Upper lobe of right lung (tissue), 1 donor: ENCODE measurements at places on chromosomes 2 and 18. TPM values are rescaled to one million over a fixed set of nuclear protein-coding genes. Genes with fewer than 3 reads are reported as not detected.

- DNase-seq: no peak
Measured at GRCh38 chr2:183927406-183928325, 670.7 kb upstream of the ZNF804A start.

The TEX44 gene
- total RNA-seq: not detected

The ITPRIPL1 gene
- 1.3 TPM for total RNA-seq

DNA sequence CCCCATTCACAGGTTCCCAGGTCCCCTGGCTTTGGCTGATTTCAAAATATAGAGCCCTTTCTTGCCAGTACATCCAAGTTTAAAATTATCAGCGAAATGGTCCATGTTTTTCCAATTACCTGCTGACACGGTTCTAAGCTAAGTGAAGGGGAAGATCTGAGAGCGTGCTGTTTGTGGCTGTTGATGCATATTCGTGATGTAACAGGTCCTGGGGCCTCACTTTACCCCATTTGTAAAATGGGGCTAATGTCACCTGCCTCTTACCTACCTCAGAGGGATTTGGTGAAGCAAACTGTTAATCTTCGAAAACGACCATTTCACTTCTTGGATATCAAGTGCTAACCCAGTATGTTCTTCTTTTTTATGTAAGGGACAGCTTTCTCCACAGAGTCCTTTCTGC lies 33.0 kb downstream of the SLC1A4 start:
- DNase-seq: no peak

DNA sequence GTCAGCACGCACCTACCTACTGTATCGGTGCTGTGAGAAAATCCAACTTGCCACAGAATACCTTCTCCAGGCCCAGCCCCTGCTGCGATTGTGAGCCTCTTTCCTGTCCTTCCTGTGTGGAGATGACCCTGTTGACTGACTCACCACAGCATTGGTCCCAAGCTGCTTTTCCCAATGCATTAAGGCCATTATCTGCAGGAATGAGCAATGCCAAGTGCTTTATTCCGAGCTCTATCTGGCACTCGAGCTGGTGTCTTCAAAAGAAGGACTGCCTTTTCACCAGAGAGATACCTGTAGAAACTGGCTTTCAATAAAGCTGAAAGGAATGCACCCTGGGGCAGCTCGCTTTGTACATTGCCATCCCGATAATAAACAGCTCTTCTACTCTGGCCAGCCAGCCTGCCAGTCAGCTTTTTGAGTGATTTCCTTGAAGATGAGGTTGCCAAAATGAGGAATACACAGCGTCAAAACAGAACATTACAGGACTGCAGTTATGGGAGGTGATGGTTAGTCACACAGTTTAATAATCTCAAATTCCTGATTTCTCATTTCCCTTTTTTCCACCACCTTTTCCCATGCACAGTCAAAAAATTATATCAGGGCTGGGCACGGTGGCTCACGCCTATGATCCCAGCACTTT lies 8.3 kb upstream of the RNF103 start:
- no peak for DNase-seq

DNA sequence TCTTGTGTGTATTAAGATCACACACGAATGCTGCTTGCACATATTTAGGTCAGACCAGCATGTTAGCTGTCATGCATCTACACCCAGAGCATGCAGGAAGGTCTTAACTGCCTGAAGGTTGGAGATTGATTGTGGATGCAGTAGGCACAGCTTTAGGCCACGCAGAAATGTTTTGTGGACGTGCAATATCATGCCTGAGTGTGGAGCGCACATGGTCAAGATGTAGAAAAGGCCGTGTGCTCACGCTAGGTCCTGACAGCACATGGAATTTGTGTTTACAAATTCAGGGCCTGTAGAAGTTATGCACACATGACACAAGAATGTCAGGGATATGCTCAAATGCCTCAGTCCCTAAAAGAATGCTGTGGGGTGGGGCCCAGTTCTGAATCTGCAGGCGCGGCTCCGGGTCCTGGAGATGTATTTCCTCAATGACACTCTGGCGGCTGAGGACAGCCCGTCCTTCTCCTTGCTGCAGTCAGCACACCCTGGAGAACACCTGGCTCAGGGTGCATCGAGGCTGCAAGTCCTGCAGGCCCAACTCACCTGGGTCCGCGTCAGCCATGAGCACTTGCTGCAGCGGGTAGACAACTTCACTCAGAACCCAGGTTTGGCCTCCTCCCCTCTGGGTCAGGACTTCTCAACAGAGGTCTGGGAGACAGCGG lies 27.9 kb downstream of the MARCO start:
- no peak for DNase-seq

DNA sequence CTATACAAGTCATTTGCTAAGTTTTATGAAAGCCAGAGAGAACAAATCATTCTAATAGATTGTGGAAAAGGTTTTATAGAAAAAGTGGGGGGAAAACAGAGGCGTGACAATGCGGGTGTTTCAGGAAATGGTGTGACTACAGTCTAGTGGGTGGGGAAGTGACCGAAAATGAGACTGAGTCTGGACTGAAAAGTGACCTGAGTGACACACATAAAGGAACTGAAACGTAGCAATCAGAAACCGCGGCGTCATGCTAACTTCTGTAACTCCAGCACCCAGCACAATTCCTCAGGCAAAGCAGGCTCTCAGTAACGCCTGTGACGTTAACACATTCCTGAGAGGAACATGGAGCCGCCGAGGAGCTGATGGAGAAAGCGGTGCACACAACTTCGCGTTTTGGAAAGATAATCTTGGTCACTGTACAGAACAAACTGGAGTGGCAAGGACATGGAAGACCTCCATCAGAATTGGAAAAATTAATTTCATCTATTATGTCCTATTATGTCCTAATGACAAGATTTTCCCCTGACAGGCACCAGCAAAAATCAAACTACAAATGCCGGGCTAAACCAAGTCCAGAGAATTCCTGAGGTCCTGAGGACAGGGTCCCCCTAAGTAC lies 1.4 kb upstream of the CD226 start:
- no peak for DNase-seq

DNA sequence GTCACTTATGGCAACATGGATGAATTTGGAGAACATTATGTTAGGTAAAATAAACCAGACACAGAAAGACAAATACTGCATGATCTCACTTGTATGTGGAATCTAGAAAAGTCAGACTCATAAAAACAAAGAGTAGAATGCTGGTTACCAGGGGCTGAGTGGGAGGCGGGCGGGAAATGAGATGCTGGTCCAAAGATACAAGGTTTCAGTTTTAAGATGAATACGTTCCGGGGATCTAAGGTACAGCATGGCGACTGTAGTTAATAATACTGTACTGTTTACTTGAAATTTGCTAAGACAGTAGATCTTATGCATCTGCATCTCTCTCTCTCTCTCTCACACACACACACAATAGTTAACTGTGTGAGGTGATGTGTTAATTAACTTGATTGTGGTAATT lies 14.2 kb downstream of the FAM110C start:
- no peak for DNase-seq

The WDSUB1 gene
- 16.9 TPM for total RNA-seq

The ADNP2 gene
- total RNA-seq: 14.2 TPM

The HIBCH gene
- 23.3 TPM for total RNA-seq

The ACADL gene
- total RNA-seq: 41.6 TPM

The PSMA8 gene
- not detected for total RNA-seq

DNA sequence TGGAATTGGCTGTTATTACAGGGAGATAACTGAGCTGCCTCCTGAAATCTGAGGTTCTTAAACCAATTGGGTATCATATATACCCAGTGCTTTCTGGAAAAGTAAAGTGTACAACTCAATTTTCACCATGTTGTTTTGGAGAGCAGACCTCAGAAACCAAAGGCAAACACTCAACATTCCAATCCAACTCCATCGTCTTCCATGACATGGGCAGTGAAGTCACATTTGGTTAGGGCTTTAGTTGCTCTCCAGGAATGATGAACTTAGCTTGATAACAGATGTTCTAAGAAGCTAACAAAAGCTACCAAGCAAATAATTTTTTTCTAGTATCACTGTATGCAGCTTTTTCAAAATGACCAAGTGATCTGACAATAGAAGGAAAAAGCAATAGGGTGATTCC lies 107.0 kb upstream of the SLC35G4 start:
- DNase-seq: no peak

The HOXD13 gene
- not detected for total RNA-seq
